ENCODE measurements at places on chromosomes 11 and 22. TPM values are rescaled to one million over a fixed set of nuclear protein-coding genes. Genes with fewer than 3 reads are reported as not detected.

RIC3 gene
- 26.4 TPM for total RNA-seq

PLEKHA7 gene
- total RNA-seq, result 129 TPM

GRCh38 chr11:134260503-134260902 lies 7.1 kb downstream of the ACAD8 start:
- no peaks in the 10 kb centered on the region for H3K4me1 ChIP-seq
- DNase-seq, result no peak
- no peak overlapping the region for H3K4me3 ChIP-seq
- peaks cover 76% of the 10 kb centered on the region for H3K36me3 ChIP-seq
- H3K27me3 ChIP-seq, result no peaks in the 10 kb centered on the region

LRP5 gene
- 186 TPM for total RNA-seq

- no peak overlapping the region for H3K27ac ChIP-seq
- no peaks in the 10 kb centered on the region for H3K36me3 ChIP-seq
- no peaks in the 10 kb centered on the region for H3K4me1 ChIP-seq
- DNase-seq, result no peak
- H3K27me3 ChIP-seq, result no peaks in the 10 kb centered on the region
These were observed 101.2 kb downstream of the NAT10 start for GRCh38 chr11:34206407-34207300.

ACP2 gene
- 30.5 TPM for total RNA-seq

MGAT3 gene
- 53.7 TPM for total RNA-seq

- no peaks in the 10 kb centered on the region for H3K4me1 ChIP-seq
- H3K27me3 ChIP-seq, result no peaks in the 10 kb centered on the region
- H3K27ac ChIP-seq, result no peak overlapping the region
- no peaks in the 10 kb centered on the region for H3K36me3 ChIP-seq
- H3K4me3 ChIP-seq, result no peak overlapping the region
- DNase-seq, result peak; percentile 63
These were observed 33.4 kb downstream of the FDX1 start for GRCh38 chr11:110463153-110463552.

TBX1 gene
- total RNA-seq, result 1.1 TPM

DNA sequence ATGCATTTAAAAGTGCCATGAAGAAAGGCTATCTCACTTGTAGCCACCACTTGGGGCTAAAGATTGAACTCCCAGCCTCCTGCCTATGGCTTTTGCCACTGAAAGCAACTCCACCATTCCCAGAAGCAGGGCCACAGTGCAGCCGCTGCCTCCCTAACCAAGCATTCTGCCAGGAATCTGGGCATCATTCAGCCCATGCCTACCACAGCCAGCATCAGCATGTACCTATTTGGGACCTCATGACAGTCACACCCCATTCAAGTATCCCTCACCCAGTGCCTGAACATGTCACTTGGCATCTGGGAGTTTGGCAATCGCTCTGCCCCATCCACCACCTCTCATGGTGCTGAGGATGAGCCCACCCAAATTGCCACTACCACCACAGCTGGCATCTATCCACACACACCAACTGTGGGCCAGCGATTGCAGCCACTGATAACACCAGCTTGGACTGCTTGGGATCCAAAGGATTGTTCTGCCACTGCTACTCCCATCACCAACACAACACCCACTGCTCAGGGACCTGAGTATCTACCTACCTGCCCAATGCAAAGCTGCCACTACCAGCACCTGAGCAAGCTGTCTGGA lies 234.4 kb downstream of the GRM5 start:
- H3K4me1 ChIP-seq, result no peaks in the 10 kb centered on the region
- no peaks in the 10 kb centered on the region for H3K27me3 ChIP-seq
- no peaks in the 10 kb centered on the region for H3K36me3 ChIP-seq
- H3K27ac ChIP-seq, result no peak overlapping the region

KRTAP5-2 gene
- total RNA-seq, result not detected

DNA sequence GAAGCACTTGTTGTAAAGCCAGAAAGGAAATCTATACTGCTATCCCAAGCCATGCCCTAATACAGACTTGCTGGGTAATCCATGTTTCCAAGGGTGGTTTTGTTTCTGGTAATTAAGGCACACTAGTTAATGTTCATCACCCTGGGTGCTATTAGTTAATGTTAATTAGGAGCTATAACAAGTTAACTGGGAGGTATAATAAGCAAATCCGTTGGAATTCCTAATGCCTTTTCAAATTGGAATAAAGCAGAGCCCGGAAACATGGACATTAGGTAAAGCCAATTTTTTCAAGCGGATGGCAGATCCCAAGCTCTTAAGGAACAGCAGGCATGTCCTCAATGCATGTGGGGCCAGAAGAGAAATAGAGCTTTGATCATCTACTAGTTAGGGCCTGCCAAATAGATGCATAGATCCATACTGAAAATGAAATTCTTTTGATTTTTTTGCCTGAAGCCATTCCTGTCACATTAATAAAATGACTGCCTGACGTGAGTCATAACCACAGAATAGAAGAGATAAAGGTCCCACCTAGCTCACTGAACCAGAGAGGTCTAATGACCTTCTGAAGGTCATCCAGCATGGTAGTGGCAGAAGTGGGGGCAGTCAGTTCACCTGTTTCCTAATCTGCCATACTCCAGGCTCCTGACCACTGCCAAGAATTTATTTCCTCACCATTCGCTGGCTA lies 28.5 kb upstream of the CCDC34 start:
- H3K36me3 ChIP-seq, result no peaks in the 10 kb centered on the region
- no peak overlapping the region for H3K4me3 ChIP-seq

- no peak overlapping the region for H3K4me3 ChIP-seq
- peak overlapping the region; percentile 18 for H3K27ac ChIP-seq
- H3K27me3 ChIP-seq, result no peaks in the 10 kb centered on the region
- no peak for DNase-seq
These were observed 483.6 kb downstream of the MN1 start for GRCh38 chr22:27317971-27318428.

- peaks cover 4% of the 10 kb centered on the region for H3K27me3 ChIP-seq
- DNase-seq, result no peak
- no peak overlapping the region for H3K27ac ChIP-seq
- H3K36me3 ChIP-seq, result no peaks in the 10 kb centered on the region
These were observed 1.5 kb downstream of the PANX3 start for GRCh38 chr11:124612567-124613246.

DNA sequence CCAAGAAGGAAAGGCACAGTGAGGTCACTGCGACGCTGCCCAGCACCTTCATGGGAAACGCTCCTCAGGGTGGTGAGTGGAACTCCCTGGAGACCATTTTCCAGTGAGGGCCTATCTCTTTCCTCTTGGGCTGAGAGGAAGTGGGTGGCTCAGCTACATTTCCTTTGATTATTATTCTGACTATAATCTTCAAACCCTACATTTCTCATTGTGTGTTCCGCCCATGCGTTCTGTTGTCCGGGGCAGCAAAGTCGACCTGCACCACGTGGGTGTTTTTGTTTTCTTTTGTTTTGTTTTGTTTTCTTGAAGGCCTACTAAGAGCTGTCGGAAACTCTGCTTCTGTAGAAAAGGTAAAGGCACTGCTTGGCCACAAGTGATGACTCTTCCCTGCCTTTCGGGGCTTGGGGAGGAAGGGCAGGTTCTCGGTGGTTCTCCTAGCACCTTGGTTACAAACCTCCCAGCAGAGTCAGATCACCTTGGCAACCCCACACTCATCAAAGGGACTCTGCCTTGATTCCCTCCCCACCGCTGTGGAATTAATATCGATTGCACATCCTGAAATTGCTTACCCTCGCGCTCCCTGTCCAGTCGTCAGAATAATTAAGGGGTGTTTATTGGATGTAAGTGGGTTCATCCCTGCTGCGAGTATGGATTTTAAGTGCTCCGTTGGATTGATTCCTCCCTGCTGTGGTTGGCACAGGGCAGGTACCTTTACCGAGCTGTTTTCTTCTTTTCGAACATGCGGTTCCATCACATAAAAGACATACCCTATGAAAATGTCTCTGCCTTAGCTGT lies 7.3 kb downstream of the PARVB start:
- no peak for DNase-seq
- H3K36me3 ChIP-seq, result no peaks in the 10 kb centered on the region
- no peak overlapping the region for H3K4me3 ChIP-seq
- peaks cover 6% of the 10 kb centered on the region for H3K4me1 ChIP-seq
- H3K27ac ChIP-seq, result no peak overlapping the region
- H3K27me3 ChIP-seq, result no peaks in the 10 kb centered on the region

- no peak overlapping the region for H3K27ac ChIP-seq
- no peaks in the 10 kb centered on the region for H3K27me3 ChIP-seq
- H3K36me3 ChIP-seq, result no peaks in the 10 kb centered on the region
- DNase-seq, result peak; percentile 48
- no peak overlapping the region for H3K4me3 ChIP-seq
- peaks cover 68% of the 10 kb centered on the region for H3K4me1 ChIP-seq
These were observed 16.6 kb downstream of the KCNQ1 start for GRCh38 chr11:2461253-2461955.
